ENCODE measurements at places on chromosomes 5 and 9. TPM values are rescaled to one million over a fixed set of nuclear protein-coding genes. Genes with fewer than 3 reads are reported as not detected.

The PTGDS gene
- total RNA-seq = 43.3 TPM

The NSG2 gene
- 0.76 TPM for total RNA-seq

The GARIN3 gene
- total RNA-seq = not detected

The ZCCHC7 gene
- 16.0 TPM for total RNA-seq

The MSMP gene
- not detected for total RNA-seq

The NME5 gene
- 6.9 TPM for total RNA-seq

The POU5F2 gene
- 5.1 TPM for total RNA-seq

The GLIPR2 gene
- 20.1 TPM for total RNA-seq

The SLC23A1 gene
- total RNA-seq = 6.2 TPM

The RLN2 gene
- 1.3 TPM for total RNA-seq

The ANKRD18B gene
- total RNA-seq = 1.6 TPM

The ISL1 gene
- total RNA-seq = not detected
